Suppressor macrophage treated with lipopolysaccharide for 4 hours (primary cell): ENCODE measurements at places on chromosomes 16 and 17.

GRCh38 chr17:44983563-44983962 is 15.5 kb upstream of the C1QL1 start:
- no peak for DNase-seq

DNA sequence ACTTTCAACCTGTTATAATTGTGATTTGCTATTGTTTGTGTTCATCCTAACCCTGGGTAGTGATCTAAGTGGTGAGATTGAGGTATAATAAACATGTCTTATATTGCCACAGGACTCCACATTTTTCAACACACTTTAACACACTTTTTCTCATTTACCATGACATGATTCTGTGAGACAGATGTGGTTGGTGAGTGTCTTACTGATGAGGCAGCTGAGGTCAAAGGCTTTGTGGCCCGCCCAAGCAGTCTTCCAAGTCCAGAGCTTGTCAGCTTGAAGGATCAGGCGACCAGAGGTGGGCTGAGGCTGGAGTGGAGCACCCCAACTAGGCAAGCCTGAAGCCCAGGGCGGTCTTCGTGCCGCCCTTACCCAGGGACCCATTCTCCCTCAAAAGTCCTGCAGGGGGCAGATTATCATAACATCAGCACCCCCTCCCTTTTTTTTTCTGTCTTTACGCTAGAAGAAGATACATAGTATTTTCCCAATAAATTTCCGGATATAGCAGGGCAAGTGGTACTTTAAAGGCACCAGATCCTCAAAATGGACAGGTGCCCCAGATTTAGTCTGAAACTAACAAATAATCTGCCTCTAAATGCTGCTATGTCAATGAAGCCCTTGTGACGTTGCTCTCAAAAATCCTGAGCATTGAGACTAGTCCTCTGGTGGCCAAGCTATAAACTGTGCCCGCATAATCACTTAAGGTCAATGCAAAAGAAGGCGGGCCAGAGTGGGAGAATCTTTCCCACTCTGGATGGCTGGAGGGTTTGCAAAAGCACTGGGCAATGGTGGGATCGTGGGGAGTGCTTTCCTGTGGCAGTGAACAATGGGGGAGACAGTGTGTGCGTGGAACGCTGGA is 21.1 kb downstream of the KCTD19 start:
- no peak for DNase-seq

DNA sequence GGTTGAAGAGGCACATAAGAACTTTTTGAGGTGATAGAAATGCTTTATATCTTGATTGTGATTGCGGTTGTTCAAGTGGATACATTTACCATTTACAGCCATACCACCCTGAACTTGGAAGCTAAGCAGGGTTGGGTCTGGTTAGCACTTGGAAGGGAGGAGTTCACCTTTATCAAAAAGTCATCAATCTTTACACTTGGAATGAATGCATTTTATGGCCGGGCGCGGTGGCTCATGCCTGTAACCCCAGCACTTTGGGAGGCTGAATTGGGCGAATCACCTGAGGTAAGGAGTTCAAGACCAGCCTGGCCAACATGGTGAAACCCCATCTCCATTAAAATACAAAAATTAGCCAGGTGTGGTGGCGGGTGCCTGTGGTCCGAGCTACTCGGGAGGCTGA is 9.5 kb upstream of the GJD3 start:
- no peak for DNase-seq

GRCh38 chr16:81403601-81404391 is 40.8 kb upstream of the CMIP start:
- DNase-seq: peak; percentile 93
